ENCODE measurements at places on chromosomes 1 and 21.
A peak's percentile ranks its signal among the peaks of the same experiment; 100 is the strongest.

DNA sequence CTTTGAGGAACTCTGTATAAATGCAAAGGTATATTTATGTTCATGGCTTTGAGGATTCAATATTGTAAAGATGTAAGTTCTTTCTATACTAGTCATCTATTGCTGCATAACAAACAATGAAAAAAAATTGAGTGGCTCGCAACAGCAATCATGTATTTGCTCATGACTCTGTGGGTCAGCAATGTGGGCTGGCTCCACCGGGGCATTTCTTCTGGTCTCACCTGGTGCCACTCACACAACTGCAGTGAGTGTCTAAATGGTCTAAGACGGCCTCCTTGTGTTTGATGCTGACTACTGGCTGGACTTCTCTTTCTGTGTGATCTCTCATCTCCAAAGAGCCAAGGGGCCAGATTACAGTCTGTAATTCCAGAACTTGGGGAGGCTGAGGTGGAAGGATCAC, 45.1 kb upstream of the EXO1 start:
- no peak for DNase-seq

DNA sequence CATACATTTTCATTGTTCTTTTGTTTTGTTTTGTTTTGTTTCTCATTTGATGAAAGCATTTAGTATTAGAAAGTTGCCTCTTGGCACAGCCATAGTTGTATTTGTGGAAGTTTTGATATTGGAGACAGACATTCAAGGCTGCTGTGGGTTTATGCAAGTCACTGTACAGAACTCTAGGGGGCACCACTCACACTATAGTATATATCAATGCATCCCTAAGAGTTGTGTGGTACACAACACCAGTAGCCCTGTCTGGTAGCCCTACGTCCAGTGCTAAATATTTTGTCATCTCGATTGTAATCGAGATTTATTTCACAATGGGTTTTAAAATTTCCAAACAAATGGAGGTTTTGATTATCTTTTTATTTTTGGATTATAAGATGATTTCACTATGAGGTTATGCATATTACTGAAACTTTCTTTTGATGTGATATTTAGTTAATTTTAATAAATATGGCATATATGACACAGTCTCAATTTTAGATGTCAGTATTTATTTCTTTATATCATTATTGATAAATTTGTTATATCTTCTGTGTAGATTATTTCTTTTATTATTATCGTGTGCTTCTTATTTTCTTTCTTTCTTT, 112.2 kb downstream of the NR5A2 start:
- DNase-seq = peak; percentile 91

GRCh38 chr1:8506995-8507615, 189.2 kb downstream of the SLC45A1 start:
- no peak for DNase-seq

DNA sequence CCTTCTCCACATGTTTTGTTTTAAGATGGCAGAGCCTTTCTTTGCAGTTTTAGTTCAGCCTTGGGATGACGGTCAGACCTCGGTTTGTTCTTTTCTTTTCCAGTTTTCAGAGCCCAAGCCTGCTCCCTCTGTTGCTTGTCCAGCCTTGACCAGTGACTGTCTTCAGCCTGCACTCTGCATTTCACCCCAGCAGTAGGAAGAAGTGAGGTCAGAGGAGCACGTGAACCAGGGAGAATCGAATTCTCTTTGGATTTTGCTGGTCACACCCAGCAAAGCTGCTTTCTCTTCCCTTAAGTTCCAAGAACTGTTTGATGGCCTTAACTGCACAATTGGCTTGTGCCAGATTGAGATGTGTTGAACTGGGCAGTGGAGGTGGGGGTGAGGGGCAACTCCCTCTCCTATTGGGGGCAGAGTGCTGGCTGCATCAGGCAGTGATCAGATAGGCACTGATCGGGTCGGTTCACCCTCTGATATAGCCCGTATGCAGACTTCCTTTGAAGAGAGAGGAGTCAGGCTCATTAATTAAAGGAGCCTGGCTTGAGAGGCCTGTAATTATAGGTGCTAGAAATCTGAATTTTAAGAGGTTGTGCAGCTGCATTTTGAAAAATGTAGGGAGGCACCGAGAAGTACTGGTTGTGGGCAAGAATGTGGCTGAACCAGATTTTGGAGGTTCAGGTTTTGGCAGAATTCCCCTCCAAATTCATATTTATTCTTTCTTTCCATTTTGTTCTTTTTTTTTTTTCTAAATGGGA, 42.4 kb downstream of the PEX14 start:
- DNase-seq = no peak

- no peak for DNase-seq
These were observed 35.6 kb downstream of the SNAP47 start for GRCh38 chr1:227770812-227771211.

- DNase-seq = peak; percentile 37
These were observed 34.5 kb downstream of the TMPRSS15 start for GRCh38 chr21:18369115-18369514.

GRCh38 chr21:39012326-39013230, 170.7 kb downstream of the PSMG1 start:
- no peak for DNase-seq

All from Kasumi-1 (cell line).